NCI-H526 (cell line): ENCODE measurements at places on chromosomes 4 and X.

DNA sequence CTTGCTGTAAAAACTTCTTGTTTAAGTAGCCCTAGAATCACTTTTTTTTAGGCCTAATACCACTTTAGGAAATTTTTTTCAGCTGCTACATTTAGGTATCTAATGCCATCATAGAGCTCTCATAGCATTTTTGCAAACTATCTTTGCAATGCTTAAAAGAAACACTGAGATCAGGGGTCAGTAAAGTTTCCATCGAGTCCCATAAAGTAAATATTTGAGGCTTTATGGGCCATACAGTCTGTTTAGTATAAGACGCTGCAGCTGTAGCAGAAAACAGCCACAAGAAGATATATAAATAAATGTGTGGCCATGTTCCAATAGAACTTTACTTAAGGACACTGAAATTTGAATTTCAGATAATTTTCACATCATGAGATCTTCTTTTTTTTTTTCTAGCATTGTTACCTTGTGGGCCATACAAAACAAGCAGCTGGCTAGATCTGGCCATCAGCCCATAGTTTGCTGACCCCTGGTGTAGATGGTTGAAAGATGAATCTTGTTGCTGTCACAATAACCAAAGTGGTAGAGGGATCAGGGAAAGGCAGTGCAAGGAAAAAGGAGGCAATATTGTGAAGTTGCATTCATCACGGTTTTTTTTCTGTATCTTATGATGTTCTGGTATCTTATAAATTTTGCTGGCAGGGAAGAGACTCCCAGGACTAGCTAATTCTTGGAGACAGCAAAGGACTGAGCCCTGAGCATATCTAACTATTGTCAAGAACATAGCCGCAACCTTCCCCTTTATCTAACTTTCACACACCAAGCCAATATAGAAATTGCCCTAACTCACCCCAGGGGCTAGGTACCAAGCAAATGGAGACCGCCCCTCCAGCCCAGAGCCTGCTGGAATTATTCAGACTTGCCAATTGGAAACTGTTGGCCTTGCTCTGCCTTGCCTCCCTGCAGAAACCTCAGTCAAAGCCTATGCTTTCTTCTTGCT, 46.6 kb downstream of the RASGEF1B start:
- DNase-seq, result no peak

- DNase-seq, result no peak
These were observed 485.1 kb upstream of the TENM3 start for GRCh38 chr4:181757910-181758660.

DNA sequence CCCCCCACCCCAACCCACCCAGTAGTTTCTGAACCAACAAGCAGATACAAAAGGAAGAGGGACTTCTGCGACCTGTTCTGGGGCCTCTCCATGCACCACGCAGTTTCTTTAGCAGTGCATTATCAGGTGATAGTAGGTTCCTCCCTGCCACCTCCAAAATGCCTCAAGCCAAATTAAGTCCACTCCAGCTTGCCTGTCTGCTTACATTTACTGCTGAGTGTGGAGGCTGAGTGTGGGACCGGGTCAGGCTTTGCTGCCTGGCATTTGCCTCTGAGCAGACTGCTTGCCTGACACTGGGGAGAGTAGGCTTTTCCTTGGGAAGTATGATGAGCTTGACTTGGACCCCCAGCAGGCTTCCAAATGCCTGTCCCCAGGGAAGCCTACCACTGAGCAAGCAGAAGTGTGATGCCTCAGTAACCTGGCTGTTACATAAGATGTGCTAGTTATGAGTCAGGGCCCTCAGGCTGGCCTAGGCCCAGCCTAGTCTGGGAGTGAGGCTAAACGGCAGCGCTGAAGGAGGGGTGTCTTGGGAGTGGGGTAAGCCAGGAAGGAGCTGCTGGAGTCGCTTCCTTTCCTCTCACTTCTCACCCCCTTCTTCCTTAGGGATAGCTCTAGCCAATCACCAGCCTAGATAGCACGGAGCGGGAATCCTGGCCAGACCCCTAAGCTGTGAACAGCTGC, 9.0 kb downstream of the TSC22D3 start:
- no peak for DNase-seq

DNA sequence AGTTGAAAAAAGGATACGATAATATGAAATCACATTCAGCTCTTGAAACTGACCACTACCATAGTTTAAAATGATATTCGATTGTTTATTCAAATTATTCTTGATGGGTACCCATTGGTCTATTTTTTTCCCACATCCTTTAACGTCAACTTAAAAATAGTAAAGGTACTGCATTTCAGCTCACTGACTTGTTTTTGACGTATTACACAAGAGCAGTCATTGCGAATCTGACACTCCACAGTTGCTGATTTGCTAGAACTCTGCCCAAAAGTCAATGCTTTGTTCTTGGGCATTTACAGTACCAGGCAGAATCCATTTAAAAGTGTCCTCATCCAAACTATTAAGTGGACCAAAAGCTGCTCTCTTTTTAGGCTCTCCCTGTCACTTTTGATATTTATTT, 1.2 kb upstream of the PDS5A start:
- no peak for DNase-seq

DNA sequence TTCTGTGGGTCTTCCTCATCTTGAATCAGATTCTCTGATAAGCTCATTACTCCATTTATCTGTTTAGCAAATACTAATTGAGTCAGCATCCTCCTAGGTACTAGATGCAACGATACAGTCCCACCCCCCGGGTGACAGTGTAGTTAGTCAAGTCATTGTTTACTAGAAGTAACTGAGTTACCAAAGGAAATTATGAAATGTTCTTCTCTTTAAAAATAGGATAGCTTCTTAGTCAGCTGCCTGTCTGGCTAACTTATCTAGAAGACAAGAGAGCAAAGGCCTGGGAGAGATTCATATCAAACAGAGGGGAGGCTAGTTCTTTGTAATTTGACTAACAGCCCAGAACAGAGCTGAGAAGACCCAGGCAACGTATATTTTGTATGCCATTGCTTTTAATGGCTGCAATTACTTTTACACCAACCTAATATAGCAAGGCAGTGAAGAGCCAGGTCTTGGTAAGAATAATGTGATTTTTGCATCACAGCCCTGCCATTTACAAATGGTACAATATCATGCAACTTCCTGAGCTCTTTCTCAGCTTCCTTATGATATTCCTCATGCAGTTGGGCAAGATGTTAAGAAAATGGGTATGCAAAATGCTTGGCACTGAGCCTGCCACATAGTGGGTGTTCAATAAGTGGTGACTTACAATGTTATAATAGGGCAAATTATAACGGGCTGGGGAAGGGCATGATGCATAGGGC, 149.9 kb downstream of the CHIC2 start:
- no peak for DNase-seq

- DNase-seq, result no peak
These were observed 7.6 kb downstream of the EIF4E start for GRCh38 chr4:98921292-98921691.

DNA sequence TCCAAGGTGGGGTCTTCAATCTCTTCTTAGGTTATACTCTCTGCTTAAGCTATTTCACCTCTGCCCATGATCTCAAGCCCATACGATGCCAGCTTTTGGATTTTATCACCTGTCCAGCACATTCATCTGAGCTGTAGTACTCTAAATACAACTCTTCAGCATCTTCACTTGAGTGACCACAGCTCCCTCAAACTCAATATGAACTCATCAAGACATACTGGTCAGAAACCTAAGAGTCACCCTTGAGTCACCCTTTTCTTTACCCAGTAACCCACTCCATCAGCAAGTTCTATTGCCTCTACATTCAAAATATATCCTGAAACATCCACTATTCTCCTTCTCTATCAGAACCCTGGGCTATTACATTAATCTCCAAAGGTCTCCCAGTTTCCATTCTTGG, 69.4 kb downstream of the DCHS2 start:
- DNase-seq, result no peak

DNA sequence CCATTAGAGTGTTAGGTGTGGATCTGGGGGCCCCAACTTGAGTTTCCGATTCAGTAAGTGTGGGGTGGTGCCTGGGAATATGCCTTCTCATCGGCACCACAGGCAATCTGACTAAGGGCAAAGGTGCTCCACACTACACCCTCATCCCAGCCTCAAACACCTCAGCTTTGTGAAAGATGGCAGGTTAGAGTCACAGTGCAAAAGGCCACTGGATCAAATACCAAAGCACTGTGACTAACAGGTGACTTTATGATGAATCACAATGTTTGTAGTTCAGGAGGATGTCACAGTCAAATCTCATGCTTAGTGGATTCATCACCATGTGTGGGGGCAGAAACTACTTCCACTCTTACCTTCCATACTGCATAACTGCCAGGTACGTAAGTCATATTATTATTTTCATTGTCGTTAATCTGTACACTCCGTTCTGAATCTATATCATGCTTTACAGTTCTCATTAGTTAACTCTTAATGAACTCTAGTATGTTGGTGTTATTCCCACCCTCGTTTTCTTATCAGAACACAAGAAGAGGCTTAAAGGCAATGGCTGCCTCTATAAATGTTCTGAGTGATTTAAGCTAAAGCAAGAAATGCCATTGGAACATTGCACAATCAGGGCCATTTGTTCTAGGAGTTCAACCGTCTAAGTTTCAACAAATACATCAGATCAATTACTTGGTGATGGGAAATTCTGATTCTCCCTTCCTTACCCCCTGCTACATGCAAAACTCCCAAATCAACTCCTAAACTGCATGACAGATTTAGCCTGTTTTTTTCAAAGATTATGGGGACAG, 50.2 kb downstream of the PRKG2 start:
- DNase-seq, result no peak

DNA sequence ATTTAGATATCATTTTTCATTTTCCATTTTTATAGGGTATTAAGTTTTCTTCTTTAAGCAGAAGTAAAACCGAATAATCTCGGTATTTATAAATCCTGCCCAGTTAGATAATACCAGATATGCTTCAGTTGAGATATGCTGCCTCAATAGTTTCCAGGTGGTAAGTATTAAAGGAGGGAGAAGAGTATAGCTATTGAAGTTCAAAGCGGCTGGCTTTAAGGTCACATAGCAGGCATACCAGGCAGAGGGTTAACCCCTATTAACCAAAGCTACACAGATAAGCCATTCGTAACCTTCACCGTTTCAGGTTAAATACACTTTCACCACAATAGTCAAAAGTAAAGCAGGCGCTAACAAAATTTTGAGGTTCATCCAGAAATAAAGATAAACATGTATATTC, 54.2 kb downstream of the EDNRA start:
- no peak for DNase-seq

- no peak for DNase-seq
These were observed 109.8 kb downstream of the SPATA18 start for GRCh38 chr4:52160859-52161258.

DNA sequence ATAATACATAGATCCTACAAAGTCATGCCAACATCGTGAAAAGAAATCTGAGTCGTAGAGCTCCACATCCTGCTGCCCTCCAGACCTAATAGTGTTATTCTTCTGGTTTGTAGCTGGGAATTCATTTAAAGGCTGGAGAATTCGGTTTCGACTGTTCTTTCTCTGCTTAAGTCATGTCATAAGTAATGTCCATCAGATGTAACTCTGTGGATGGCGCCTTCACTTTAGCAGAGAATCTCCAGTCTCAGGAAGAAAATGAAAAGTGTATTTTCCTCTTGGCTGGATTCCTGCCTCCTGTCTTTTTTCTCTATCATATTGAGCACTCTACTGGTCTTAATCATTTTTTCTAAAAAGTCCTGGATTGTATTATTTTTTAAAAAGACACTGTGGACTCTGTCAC, 117.0 kb downstream of the PALLD start:
- DNase-seq, result no peak

DNA sequence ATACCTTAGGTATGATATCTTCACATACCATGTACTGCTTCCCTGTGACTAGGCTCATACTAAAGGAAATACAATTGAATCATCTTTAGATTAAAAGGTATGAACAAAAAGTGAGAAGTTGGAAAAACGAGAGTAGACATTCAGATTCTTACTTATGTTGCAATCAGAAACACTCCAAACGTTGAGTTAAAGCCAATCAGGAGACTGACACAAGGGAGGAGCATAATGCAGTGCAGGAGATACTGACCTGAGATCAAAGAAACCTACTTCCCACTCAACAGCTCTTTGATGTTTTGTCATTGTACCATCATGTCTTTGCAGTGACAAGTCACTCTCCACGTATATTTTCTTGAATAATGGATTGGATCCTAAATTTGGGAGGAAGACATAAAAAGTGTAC, 8.9 kb upstream of the PCDH18 start:
- no peak for DNase-seq

DNA sequence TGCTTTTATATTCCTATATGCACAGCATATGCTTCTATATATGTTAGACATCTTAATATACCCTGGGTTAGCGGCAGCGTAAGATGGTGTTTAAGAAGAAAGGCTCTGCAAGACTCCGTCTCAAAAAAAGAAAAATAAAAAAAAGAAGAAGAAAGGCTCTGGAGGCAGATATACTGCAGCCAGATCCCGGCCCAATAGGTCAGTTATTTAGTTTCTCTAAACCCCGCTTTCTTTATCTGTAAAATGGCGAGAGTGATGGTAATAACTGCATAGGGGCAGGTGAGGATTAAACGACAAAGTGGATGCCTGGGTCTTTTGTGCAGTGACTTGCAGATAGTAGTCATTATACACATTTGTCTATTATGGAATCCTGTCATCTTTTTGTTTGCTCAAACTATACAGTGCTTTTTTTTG, 115.2 kb downstream of the NAA11 start:
- DNase-seq, result no peak

DNA sequence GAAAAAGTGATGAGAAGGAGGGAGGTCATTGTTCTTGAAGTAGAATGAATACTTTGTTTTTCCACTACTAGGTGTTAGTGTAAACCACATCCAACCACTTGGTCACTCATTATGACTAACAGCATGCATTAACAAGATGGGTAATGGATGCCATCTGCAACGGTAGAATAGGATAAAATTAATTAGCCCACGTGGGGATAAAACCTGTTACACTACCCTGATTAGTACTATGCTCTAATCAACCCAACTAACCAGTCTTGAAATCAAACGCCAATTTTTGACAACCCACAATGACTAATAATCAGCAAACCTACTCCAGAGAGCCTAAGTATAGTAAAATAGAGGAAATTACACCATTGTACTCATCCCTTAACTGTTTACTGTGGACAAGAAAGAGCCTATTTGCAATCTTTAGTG, 93.4 kb upstream of the MCF2 start:
- no peak for DNase-seq

- DNase-seq, result no peak
These were observed 25.6 kb downstream of the SORBS2 start for GRCh38 chr4:185786422-185786821.

DNA sequence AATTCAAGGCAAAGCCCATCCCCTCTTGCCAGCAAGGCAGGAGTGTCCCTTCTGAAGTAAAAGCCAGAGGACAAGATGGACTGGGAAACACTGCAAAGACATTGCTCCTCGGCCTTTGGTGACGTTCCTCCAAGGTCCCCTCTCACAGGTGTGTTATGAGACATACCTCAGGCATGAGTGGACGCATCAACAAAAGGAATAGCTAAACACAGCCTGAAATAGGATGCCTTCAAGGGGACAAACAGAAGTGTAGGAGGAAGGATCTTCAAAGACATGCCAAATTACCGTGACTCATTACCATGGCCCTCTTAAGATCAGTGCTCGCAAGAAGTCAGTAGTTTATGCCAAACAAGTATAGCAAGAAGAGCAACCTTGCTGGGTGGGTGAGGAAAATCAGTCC, 6.0 kb upstream of the IDS start:
- no peak for DNase-seq
